ENCODE measurements at places on chromosomes 7 and 10.

- DNase-seq, result no peak
These were observed 53.7 kb upstream of the MACC1 start for GRCh38 chr7:20270867-20271266.

- no peak for DNase-seq
These were observed 38.1 kb downstream of the COL13A1 start for GRCh38 chr10:69839696-69840345.

GRCh38 chr10:128070721-128071416 is 55.4 kb downstream of the MKI67 start:
- DNase-seq, result no peak

DNA sequence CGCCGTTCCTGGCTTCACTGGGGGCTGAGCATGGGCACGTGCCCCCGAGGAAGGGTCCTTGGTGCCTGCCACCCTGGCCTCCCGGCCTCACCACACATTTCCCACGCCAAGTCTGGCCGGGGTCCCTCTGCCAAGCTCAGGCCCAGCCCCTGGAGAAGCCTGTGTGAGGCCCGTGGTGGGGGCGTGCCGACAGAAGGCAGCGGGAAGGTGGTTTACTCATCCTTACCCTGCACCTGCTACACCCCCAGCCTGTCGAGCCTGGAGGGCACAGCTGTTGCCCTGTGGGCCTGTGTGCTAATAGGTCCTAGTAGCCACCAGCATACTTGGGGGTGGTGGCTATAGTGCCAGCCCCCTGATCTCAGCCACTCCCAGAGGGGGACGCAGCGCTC is 46.7 kb downstream of the NKX6-2 start:
- DNase-seq, result no peak

DNA sequence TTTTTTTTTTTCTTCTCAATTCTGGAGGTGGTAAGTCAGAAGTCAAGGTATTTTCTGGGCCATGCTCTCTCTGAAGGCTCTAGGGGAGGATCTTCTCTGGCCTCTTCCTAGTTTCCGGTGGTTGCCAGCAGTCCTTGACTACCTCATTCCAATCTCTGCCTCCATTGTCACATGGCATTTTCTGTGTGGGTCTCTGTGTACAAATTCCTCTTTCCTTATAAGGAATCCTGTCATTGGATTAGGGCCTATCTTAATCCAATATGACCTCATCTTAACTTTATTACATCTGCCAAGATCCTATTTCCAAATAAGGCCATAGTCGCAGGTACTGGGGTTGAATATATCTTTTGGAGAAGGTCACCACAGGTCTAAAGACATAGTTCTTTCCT is 129.3 kb upstream of the PRR15 start:
- no peak for DNase-seq

- DNase-seq, result no peak
These were observed 80.4 kb upstream of the CALN1 start for GRCh38 chr7:72492461-72493065.

DNA sequence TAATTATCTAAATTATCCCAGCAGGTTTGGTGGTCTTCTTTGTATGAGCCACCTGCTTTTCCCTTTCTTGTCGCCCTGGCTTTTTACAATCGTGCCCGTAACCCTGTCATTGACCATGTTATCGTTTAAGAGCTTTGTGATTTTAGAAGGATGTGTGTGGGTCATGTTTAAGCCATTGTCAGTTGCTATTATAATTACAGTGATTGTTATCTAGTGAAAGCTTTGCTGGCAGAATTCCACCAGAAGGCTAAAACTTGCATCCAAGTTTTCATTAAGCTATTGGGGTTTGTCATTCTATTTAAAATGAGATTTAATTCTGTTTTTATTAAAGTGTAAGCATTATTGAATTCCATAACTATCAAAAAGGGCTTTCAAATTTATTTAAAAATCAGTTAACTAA is 354.2 kb upstream of the TMEM229A start:
- no peak for DNase-seq

DNA sequence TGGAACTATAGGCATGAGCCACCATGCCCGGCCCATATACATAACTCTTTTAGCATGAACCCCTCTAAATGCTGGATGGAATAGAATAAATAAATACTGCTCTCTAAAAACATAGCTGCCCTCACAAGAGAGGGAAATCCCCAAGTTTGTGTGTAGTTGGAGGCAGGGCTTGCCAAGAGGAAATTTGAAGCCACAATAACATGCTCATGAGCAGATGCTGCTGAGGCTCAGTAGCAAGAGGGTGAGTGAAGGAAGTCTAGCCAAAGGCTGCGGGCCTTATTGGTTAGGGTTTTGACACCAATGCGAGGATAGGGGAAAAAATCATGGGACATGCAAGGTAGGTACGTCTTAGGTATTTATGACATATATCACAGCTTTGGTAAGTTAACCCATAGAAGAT is 17.3 kb downstream of the TPK1 start:
- DNase-seq, result no peak

- no peak for DNase-seq
These were observed 64.4 kb upstream of the AHR start for GRCh38 chr7:17234030-17234397.

DNA sequence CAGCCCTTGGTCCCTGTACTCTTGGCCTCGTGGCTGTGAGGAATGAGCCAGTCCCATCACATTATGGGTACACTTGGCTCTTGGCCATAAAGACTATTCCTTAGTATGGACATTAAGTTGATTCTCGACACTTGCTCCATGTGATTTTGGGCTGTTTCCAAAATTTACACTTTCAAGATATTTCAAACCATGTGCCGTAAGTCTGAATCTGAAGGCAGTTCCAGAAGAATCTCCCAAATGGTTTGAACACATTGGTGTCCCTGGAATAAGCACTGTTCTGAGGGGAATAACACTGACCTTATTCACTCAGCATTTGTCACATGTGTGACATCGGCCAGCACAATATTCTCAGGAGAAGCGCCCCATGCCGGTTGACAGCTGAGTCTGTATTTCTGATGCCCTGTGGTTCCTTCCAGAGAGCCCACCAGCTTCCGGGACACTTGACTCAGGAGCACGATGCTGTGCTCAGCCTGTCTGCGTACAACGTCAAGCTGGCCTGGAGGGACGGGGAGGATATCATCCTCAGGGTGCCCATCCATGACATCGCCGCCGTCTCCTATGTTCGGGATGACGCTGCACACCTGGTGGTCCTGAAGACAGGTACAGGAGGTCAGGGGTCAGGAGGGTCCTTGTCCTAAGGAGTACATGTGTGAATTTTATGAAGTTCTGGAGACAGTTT is 24.6 kb downstream of the NACAD start:
- DNase-seq, result no peak

Measured in left hindlimb (tissue), 1 donor.